ENCODE measurements at places on chromosomes 7 and 10.
A peak's percentile ranks its signal among the peaks of the same experiment; 100 is the strongest.

- no peak for DNase-seq
These were observed 64.2 kb downstream of the SORBS1 start for GRCh38 chr10:95496951-95497350.

DNA sequence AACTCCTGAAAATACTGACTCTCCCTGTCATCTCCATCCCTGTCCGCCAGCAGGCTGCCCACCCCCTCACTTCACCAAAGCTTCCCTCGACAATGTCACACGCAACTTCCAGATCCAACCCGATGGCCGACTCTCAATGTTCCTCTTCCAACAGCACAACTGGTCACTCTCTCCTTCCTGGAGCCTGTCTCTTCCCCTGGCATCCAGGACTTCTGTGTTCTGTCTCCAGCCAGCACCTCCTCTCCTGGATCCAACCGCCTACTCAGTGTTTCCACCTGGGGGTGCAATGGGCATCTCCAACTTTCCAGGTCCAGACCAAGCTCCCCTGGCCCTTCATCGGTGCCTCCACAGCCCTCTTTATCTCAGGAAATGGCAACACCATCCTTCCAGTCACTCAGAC, 8.6 kb downstream of the CPA5 start:
- no peak for DNase-seq

DNA sequence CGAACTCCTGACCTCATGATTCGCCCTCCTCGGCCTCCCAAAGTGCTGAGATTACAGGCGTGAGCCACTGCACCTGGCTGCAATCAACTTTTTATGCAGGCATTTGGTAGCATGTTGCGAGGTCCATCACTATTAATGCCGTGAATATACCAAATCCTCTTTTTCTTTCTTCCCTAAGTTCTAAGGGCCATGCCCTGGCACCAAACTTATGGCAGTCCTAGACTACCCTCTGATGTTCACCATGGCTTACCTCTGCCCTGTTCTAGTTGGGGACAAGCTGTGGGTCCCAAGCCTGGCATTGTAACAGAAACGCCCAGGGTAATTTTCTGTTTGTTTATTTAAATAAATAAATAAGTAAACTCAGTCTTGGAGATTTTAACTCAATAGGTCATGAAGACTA, 13.3 kb downstream of the PRSS2 start:
- no peak for DNase-seq

DNA sequence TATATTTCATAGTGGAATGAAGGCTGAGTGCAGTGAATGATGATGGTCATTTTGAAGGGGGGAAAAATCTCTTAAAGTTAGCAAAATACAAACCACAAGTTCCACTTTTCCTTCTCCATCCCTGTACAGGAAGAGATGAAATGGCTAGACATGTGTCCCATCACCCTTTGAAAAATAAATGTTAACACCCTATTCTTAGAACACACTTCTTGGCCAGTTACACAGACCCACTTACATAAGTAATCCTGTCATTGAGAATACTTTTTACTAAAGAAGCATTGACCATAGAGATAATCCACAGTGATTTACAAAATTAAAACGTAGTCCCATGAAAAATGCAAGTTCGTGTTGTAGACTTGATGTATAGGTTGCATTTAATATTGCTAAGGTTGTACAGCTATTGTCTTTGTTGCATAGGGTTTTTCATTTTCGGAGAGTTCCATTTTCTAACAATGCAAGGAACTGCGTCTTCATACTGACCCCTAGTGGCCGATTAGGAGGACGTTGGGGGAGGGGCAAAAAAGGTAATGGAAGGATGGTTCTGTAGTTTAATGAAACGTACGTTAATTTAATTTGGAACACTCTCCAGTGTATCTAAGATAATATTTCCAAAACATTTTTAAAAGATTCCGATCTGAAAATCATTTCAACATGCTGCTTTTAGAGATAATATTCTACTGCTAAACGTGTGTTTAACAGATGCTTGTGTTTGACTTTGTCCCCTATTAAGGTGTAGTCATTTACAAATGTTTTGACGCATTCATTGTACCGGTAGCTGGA, 60.9 kb downstream of the ARMC3 start:
- DNase-seq, result peak; percentile 31

- DNase-seq, result no peak
These were observed 21.6 kb downstream of the LIPJ start for GRCh38 chr10:88608052-88608732.

DNA sequence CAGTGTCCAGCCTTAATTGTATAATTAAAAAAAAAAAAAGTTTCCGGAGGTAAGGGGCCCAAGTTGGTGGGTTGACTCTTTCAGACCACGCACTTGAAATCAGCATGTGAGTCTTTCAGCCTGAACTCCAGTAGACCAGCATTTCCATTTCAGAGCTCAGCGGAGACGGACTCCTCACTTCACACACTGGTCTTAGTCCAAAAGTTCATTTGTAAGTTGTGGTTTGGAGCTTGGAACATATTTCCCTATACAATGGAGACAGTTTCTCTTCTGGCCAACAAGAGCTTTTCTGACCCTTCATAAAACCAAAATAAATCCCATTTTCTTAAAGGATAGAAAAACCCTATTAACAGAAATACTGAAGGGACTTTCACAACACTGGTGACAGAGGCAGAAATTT, 41.0 kb downstream of the ATXN7L1 start:
- DNase-seq, result no peak

DNA sequence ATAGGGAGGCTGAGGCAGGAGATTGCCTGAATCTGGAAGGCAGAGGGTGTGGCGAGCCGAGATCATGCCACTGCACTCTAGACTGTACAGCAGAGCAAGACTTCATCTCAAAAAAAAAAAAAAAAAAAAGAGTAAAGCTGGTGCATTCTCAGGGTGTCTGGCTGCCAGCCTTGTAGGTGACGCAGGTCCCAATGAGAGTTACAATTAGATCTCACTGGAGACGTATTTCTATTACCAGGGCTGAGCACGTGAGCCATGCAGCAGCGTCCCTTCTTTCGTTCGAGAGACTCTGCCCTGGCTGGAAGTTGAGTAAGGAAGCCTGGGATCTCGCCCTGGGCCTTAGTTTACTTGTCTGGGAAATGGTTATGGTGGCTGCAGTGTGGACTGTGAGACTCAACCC, 22.4 kb upstream of the ZMIZ1 start:
- no peak for DNase-seq

GRCh38 chr10:84089162-84089561, 50.1 kb upstream of the GHITM start:
- DNase-seq, result no peak

GRCh38 chr10:17742918-17743317, 9.1 kb upstream of the TMEM236 start:
- peak; percentile 17 for DNase-seq

GRCh38 chr7:105267244-105267643, 121.5 kb downstream of the SRPK2 start:
- no peak for DNase-seq

- no peak for DNase-seq
These were observed 95.5 kb downstream of the MBL2 start for GRCh38 chr10:52677086-52677485.

DNA sequence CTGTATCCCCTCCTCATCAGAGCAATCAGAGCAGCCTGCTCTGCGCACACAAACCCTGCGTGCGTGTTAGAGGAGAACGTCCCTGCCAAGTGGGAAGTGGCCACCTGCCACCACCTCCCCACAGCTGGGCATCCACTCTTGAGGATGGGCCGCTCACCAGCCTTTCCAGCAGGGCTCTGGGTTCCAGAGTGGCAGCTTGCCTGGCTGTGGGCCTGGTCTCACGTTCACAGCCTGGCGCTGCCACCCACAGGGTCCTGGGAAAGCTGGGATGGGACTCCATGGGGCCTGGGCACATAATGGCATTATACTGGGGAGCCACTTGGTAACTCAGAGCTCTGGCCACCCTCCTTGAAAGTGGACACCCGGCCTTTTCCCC, 151.1 kb upstream of the PPP2R2D start:
- DNase-seq, result no peak

DNA sequence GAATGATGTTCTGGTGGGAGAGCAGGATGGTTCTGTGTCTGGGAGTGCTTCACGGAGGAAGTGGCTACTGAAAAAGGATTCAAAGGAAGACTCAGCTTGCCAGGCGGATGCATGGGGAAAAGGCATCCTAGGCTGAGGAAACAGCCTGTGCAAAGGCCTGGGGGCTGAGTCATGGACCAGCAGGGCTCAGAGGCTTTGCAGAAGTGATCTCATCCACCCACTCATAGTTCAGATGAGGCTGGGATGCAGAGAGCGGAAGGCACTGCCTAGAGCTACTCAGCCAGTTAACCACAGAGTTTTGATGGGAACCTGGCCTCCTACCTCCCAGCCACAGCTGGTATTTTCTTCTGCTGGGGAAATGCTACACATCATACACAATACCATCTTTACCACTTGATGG, 15.8 kb upstream of the ADAMTS14 start:
- DNase-seq, result no peak

DNA sequence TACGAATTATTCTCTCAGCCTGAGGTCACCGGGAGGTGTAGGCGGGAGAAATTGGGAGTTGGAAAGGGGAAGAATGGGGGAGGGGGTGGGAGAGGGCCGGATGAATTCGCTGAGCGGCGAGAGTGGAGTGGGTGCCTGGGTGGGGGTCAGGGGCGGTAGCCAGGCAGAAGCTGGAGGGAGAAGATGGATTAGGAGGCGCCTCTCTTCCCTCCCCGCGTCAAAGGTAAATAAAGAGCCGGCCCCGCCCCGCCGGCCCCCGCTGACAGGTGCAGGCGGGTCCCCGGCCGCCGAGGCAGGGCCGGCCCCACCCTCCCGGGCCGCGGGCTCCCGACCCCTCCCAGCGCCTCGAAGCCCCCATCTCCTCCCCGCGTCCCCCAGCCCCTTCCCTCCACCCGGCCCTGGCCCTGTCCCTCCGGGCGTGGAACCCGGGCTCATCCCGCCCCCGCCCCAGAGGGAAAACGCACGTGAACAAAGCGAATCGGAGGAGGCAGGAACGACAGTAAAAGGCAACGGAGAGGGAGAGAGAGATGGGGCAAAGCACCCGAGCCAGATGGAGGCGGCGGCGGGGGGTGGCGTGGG, 872 bp downstream of the FAM131B start:
- no peak for DNase-seq

DNA sequence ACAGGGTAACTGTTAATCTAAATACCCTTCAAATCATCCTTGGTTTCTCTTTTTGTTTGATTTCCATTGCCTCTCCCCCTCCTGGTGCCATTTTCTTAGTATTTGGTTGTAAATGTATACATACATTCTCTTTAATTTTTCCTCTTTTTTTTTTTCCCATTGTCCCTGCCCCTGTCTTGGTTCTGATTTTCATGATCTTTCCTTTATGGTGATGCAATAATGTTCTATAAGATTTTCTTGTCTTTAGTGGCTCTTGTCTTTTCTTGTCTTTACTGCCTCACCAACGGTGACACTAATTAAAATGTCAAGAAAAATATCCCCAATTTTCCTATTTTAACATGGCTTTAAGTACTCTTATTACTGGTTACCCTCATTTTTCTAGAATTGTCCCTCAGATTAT, 135.9 kb upstream of the POT1 start:
- no peak for DNase-seq

- DNase-seq, result no peak
These were observed 53.7 kb upstream of the ZNF273 start for GRCh38 chr7:64849250-64849923.

DNA sequence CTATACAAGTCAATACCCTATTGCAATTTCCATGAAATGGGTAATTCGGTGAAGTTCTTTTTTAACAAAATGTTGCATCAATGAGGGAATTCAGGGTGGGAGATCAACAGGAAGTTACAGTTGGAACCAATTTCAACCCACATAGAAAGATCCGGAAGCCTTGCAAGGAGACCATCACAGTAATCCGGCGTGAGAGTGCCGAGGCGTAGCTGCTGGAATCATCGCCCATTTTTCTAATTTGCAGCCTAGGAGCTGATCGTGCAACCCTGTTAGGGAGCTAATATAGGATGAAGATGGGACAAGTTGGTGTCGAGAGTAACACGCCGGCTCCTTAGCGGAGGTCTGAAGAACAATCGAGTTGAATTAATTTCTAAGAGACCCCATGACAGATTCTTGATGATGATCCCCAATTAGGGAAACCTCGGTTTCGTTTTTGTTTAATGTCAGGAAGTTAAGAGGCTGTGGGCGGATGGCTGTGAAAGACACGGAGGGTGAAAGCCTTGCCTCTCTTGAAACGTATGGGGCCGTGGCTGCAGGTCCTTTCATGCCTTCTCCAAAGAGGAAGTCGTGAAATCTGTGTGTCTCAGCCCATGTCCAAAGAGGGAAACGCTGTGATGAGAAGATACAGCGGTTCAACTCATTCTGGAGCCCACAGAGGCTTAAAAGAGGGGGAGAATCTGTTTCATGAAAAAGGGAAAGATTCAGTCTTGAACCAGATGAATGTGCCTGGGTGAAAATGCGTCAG, 51.2 kb upstream of the CARD11 start:
- peak; percentile 25 for DNase-seq

- DNase-seq, result no peak
These were observed 482.6 kb downstream of the DNAJB6 start for GRCh38 chr7:157819455-157819807.

DNA sequence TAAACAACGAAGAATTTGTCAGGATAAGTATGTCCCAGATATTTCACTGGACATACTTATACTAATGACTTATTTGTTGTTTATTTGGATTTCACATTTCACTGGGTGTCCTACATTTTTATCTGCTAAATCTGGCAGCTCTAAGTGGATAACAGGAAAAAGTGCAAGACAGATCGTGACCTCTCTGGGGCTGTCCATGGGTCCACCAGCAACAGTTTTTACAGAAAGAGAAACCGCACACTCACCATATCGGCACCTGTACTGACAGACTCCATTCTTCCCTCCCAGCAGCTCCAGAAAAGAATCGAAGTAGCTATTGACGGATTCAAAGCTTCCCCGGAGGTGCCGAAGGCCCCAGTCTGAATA, 393 bp downstream of the PLA2G12B start:
- DNase-seq, result no peak

- no peak for DNase-seq
These were observed 1000.0 kb upstream of the CELF2 start for GRCh38 chr10:10017716-10018115.

- no peak for DNase-seq
These were observed 45.7 kb downstream of the FAM171A1 start for GRCh38 chr10:15325243-15325943.

DNA sequence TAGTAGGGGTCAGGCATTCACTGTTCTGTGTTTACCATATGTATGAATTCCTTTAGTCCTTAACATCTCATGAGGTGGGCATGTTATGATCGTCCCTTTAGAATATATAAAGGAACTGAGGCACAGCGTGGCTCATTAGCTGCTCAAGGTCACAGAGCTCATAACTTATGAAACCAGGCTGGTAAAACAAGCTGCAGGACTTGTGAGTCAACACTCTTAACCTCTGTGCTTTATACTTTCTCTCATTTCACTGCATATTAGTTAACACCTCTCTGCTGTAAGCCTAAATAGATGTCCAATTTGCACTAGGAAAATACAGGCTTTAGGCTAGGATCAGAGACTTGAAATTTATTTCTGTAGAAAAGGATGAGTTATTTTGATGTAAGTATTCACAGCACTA, 180.3 kb upstream of the HDAC9 start:
- DNase-seq, result no peak

GRCh38 chr7:1234049-1234880, 1.6 kb downstream of the UNCX start:
- DNase-seq, result no peak

GRCh38 chr10:95354110-95354509, 63.3 kb upstream of the PDLIM1 start:
- no peak for DNase-seq

GRCh38 chr7:134313543-134313942, 3.2 kb downstream of the SLC35B4 start:
- DNase-seq, result no peak

GRCh38 chr10:71553432-71553831, 156.7 kb downstream of the CDH23 start:
- no peak for DNase-seq

GRCh38 chr7:85306115-85306514, 119.3 kb upstream of the SEMA3D start:
- DNase-seq, result no peak

- no peak for DNase-seq
These were observed 18.8 kb downstream of the ANXA11 start for GRCh38 chr10:80186364-80187012.
